ENCODE measurements at places on chromosomes 7 and 10.
A peak's percentile ranks its signal among the peaks of the same experiment; 100 is the strongest.

DNA sequence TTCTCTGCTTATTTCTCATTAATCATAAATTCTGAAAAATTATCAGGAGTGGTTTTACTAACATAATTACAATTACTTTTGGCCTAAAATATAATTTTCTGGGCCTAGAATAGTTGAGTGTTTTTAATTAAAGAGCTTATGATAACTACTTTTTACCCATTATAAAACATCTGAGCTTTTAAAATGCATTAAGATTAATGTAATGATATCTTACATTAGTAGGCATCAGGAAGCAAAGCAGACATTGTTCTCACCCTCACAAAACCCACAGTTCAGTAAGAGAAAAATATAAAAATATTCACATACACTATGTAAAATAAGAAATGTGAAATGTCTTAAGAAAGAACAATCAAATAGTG is 443.7 kb upstream of the SEMA3A start:
- no peak for DNase-seq

GRCh38 chr7:129607471-129608120 is 3.9 kb upstream of the NRF1 start:
- peak; percentile 48 for DNase-seq

- no peak for DNase-seq
Measured at GRCh38 chr10:111429288-111430028, 352.6 kb downstream of the ADRA2A start.

GRCh38 chr10:100007231-100008141 is 2.3 kb downstream of the DNMBP start:
- DNase-seq = no peak

- no peak for DNase-seq
Measured at GRCh38 chr10:5892007-5892406, 2.0 kb downstream of the FBH1 start.

- DNase-seq = no peak
Measured at GRCh38 chr7:147406521-147407135, 1183.9 kb upstream of the C7orf33 start.

GRCh38 chr10:108848046-108848445 is 1075.3 kb downstream of the XPNPEP1 start:
- DNase-seq = no peak

GRCh38 chr7:31145339-31145738 is 93.2 kb downstream of the ADCYAP1R1 start:
- DNase-seq = no peak

GRCh38 chr7:20144801-20145200 is 72.4 kb downstream of the MACC1 start:
- no peak for DNase-seq

DNA sequence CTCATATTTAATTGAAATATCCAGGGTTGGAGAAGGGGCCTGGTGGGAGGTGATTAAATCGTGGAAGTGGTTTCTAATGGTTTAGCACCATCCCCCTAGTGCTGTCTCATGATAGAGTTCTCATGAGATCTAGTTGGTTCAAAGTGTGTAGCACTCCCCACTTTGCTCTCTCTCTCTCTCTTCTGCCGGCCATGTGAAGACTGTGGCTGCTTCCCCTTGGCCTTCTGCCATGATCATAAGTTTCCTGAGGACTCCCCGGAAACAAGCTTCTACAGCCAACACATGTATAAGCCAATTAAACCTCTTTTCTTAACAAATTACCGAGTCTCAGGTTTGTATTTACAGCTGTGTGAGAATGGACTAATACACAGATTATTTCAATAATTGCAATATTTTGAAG is 305.8 kb upstream of the KCND2 start:
- DNase-seq = no peak

DNA sequence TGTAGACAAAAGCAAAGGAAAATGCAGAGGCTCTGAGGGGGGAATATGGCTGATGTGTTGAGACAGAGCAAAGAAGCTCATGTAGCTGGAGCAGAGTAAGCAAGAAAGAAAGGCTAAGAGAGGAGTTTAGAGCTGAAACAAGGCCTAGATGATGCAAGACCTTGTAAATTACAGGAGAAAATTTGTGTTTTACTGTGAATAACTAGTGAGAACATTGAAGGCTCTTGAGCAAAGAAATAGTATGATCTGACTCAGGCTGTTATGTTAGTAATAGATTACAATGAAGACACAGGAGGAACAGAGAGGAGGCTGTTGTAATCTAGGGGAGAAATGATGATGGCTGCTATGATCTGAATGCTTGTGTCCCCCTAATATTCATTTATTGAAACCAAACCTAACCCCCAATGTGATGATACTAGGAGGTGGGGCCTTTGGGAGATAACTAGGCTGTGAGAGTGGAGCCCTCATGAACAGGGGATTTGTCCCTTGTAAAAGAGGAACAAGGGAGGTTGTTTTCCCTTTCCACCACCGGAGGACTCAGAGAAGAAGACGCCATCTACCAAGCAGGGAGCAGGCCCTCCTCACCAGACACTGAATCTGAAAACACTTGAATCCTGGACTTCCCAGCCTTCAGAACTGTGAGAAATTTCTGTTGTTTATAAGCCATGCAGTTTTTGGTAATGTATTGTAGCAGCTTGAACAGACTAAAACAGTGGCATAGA is 394.9 kb downstream of the HTR7 start:
- no peak for DNase-seq

- peak; percentile 76 for DNase-seq
Measured at GRCh38 chr10:78974617-78975317, 94.0 kb upstream of the ZMIZ1 start.

DNA sequence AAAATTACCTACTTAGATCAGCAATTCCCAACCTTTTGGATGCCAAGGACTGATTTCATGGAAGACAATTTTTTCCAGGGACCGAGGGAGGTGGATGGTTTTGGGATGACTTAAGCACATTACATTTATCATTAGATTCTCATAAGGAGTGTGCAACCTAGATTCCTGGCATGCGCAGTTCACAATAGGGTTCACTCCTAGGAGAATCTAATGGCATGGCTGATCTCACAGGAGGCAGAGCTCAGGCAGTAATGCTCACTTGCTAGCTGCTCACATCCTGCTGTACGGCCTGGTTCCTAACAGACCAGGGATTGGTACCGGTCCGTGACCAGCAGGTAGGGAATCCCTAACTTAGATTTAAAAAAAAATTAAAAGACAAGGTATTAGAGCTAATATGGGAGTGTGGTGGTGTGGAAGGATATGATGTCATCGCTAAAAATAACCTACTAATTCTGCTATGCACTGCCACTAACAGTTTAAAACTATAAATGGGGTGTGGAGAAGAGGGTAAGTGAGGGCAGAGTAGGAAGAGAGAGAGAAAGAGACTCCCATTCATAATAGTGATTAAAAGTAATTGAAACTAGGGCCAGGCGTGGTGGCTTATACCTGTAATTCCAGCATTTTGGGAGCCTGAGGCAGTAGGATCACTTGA is 282.7 kb downstream of the BAMBI start:
- no peak for DNase-seq

DNA sequence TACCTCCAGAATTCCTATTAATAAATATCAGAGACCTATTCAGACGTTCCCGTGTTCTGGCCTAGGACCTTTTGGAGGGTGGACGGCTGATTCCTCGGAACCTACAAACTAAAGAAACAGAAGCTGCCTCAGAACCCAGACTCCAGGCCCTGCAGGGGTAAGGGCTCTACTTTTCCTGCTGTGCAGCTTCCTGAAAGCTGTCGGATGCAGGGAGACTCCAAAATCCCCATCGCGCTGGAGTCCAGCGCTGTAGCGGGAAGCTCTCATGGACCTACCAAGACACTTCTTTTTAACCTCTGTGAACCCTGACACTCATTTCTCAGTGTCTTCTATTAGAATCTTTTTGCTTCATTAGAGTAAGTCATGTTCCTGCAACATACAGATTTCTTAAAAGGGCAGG is 244.5 kb upstream of the PITRM1 start:
- no peak for DNase-seq

GRCh38 chr10:71457908-71458307 is 61.2 kb downstream of the CDH23 start:
- DNase-seq = no peak

DNA sequence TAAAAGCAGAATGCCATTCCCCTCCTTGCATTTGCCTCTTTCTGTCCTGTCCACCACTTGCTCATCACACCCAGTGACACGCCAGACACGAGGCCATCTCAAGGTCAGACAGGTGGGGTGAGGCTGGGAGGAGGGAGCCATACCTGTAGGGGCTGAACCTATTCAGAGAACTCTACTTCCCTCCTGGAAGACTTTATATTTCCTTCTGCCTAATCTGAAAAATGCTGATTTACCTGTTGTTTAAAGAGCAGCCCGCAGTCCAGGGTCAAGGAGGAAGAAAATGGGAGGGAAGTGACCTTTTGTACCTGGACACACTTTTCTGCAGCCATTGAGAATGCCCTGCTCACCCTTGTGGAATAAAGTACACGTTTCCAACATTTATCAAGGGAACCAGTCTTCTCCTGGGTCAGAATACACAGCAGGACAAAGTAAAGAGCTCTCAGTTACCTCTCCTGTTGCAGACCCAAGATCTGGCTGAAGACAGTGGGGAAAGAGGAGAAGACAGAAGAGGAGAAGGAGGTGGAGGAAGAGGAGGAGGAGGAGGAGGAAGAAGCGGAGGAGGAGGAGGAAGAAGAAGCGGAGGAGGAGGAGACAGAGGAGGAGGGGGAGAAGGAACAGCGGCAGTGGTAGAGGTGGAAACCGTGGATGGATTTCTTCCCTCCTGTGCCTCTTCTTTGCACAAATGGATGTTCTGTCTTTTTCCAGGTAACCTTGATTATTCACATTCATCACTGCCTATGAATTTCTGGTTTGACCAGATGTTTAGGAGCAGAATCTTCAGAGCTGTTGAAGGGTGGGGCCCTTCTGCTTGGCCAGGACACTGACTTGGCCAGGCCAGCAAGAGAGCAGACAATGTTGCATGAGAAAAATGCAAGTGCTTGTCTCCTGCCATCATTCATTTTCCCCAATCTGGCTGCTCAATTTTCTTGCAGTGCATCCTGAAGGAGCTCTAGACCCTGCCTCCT is 1.2 kb upstream of the BLNK start:
- no peak for DNase-seq

GRCh38 chr7:33186192-33186591 is 56.8 kb downstream of the BBS9 start:
- DNase-seq = no peak

GRCh38 chr10:35435824-35436223 is 99.5 kb downstream of the CCNY start:
- no peak for DNase-seq

DNA sequence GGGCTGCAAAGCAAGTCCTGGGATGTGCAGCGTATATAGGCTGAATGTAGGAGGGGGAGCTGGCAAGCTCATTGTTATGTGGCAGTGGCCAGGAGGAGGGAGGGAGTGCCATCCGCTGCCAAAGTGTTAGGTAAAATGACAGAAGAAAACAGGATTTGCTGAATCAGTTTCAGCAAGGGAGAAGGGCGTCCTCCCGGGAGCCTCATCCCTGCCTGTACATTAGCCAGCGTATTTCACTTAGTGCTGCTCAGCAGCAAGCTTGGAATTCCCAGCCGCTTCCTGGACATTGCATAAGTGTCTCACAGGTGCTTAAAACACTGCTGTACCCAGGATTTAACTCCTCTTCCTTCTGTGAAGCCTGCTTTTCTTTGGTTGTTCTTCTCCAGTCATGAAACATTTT is 2.5 kb downstream of the NIPSNAP2 start:
- no peak for DNase-seq

DNA sequence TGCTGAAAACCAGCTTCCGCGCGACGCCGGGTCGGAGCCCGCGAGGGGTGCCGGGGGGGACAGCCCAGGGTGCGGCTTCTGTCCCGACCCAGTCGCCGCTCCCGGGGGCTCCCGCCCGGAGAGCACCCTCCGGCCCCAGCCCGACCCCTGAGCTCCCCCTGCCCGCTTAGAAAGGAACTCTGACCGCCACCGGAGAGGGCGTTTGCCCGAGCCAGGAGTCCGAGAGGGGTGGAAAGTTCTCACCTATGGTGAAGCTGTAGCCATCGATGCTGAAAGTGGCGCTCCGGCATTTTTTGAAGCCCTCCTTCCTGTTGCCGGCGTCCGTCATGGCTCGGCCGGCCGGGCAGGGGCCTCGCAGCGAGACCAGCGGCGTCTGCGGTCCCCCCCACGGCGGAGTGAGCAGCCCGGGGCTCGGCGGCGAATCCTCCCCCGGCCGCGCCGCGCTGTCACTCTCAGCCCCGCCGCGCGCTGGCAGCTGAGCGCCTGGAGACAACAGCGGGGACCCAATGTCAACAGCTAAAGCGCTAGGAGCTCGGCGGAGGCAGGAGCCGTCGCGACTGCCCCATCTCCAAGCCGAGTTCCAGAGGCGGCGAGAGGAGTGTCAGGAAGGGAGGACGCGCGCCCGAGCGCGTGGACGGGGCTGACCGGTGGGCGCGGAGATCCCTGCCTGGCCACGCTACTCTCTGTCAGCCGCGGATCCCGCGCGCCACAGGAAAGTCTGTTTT is 191.6 kb downstream of the LSM5 start:
- no peak for DNase-seq

- DNase-seq = no peak
Measured at GRCh38 chr10:127046975-127047877, 142.0 kb downstream of the DOCK1 start.
